ENCODE measurements at places on chromosomes 7 and 10.

DNA sequence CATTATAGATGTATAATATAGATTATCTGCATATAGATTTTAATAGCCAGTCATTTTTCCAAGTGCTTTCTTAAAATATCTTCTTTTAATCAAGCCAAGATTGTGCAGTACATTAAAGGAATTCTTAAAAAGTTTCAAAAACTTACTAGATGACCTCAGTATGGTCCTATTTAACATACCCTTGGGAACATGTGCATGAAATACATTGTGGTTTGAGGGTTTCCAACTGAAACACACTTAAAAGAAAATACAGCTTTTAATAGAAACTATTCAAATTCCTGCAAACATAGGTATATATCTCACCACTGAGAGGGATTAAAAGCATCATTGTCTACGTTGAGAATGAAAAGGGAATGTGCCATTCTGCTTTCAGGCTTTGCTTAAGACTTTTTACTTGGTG lies 364.9 kb downstream of the SUGCT start:
- DNase-seq: no peak

GRCh38 chr7:121344093-121344492 lies 15.3 kb downstream of the WNT16 start:
- no peak for DNase-seq

DNA sequence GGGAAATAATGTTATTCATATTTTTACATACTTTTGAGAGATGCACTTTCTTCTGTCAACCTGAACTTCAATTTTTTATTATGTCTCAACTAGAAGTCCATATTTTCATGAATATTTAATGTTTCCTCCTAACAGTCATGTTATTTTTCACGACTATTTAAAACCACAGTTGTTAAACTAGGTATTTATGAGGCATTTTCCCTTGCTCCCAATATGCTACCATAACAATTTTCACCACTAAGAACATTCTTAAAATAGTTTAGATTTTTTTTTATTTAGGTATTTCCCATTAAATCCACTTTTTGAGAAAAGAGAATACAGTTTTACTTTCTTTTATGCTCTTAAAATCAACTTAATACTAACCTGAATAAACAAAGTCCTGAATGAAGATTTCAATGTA lies 89.4 kb downstream of the JAZF1 start:
- no peak for DNase-seq

DNA sequence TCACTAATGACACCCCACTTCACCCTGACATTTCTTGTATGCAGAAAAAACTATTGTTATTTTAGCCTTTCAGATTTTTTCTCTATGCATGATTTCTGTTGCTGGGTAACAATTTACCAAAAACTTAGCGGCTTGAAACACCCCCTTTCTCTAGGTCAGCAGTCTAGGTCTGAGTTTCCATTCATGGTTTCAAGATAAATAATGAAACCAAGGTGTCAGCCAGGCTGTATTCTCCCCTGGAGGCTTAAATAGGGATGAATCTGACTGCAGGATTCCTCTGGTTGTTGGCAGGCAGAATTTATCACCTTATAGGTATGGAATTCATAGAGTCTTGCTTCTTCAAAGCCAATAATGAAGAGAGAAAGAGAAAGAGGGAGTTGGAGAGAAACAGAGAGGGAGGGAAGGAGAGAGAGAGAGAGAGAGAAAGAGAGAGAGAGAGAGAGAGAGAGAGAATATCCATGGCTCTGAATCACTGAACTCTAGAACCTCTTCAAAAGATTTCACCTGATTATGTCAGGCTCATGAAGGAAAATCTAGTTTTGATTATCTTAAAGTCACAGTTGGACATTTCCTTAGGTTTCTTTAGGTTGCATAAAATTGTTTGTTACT lies 1224.6 kb upstream of the LRRTM3 start:
- DNase-seq: no peak

- DNase-seq: no peak
Measured at GRCh38 chr10:122894261-122894944, 15.0 kb upstream of the FAM24B start.

DNA sequence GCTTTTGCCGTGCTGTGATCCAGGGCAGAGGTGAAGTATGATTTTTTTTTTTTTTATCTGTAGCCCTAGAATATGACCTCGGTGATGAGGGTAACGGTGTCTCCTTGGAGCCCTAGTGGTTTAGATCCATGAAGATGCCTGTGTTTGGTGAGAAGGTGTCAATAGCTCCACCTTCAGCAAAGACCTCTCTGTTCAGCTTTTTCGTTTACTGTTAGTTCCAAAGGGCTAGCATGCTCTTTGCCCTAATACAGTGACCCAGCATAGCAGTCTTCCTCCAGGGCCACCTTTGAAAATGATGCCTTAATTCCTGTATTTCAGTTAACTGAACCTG lies 746 bp upstream of the MRPS16 start:
- DNase-seq: no peak

Data from substantia nigra (tissue), 51 donors.